AG09309 (cell line): ENCODE measurements at places on chromosomes 12 and 14.
A peak's percentile ranks its signal among the peaks of the same experiment; 100 is the strongest.

DNA sequence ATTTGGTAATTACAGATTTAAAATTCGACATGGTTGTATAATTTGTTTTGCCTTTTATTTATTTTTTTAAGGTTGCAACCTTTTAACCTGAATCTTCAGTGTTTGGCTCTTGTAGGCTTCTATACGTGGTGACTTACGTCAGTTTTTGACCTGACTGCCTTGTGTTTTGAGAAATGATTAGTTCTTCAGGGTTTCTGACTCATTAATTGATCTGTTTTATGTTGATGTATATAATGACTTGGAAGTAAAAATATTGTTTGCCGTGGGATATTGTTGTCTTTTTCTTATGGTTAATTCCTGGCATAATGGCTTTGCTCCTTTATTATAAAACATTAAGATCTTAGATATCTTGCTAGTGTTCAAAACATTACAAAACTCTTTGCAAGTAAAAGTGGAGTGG, 2.5 kb downstream of the RASSF8 start:
- DNase-seq, result no peak

GRCh38 chr12:66405395-66405794, 103.1 kb downstream of the HELB start:
- no peak for DNase-seq

GRCh38 chr12:144650-145284, 69.2 kb downstream of the SLC6A12 start:
- no peak for DNase-seq

- DNase-seq, result no peak
Measured at GRCh38 chr14:65997347-65997746, 488.8 kb upstream of the CCDC196 start.

DNA sequence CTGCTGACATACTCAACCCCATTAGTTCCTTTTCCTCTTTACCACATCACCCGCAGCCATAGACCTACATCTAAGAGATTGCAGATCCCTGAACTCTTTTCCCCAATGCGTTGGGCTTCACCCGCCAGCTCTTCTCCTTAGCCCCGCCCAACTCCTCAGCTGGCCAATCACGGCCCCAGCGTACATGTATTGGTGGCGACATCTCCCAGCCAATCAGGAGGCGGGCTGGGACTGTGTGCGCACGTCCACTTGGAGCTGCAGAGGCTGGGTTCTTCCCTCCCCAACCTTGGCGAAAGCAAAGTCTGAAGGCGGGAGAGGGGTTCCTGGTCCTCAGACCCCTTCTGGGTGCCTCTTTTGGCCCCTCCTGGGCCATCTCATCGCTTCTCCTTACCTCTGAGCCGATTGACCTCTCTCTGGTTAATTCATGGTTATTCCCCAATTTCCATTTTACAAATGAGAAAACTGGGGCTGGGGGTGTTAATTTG, 11.0 kb downstream of the PDE1B start:
- peak; percentile 10 for DNase-seq

DNA sequence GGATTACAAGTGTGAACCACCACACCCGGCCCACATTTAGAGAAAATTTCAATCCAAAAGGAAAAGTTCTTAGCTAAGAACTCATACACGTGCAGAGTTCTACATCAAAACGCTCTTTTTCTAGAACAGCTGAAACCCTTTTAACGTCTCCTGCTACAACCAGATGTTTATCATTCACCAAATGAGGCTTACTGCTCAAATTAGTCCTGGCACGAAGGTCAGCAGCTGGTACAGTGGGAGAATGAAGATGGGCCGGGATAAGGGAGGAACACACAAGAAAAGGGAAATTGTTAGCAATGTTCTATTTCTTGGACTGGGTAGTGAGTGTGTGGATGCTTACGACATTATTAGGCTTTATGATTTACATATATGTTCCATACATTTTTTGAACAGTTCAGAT, 37.2 kb downstream of the PRKAB1 start:
- no peak for DNase-seq

DNA sequence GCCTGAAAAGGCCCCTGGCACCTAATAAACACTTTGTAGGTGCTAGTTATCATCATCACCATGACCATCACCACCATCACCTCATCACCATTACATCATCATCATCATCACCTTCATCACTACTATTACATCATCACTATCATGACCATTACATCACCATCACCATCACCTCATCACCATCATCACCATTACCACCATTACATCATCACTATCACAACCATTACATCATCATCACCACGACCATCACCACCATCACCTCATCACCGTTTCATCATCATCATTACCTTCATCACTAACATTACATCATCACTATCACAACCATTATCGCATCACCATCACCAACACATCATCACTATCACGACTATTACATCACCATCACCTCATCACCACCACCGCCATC, 132.8 kb downstream of the RIMBP2 start:
- DNase-seq, result no peak

DNA sequence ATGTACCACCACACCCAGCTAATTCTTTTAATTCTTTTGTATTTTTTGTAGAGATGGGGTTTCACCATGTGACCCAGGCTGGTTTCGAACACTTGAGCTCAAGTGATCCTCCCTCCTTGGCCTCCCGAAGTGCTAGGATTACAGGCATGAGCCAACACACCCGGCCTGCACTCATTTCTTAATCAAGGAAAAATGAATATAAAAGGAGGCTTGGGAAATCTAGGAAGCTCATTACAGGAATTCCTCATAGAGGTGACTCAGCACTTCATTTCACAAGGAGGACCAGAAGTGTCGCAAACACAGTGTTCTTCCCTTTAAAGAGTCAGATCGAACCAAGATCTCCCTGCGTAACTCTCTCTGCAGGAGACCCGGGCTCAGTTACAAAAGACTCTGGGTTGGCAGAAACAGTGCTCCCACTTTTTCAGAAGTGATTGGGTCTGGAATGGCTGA, 30.3 kb downstream of the NFKBIA start:
- peak; percentile 98 for DNase-seq

GRCh38 chr14:77041881-77042545, 13.5 kb upstream of the IRF2BPL start:
- peak; percentile 87 for DNase-seq

GRCh38 chr12:124387528-124387911, 92.6 kb downstream of the RFLNA start:
- no peak for DNase-seq

- DNase-seq, result no peak
Measured at GRCh38 chr12:103011974-103012763, 54.7 kb downstream of the ASCL1 start.

DNA sequence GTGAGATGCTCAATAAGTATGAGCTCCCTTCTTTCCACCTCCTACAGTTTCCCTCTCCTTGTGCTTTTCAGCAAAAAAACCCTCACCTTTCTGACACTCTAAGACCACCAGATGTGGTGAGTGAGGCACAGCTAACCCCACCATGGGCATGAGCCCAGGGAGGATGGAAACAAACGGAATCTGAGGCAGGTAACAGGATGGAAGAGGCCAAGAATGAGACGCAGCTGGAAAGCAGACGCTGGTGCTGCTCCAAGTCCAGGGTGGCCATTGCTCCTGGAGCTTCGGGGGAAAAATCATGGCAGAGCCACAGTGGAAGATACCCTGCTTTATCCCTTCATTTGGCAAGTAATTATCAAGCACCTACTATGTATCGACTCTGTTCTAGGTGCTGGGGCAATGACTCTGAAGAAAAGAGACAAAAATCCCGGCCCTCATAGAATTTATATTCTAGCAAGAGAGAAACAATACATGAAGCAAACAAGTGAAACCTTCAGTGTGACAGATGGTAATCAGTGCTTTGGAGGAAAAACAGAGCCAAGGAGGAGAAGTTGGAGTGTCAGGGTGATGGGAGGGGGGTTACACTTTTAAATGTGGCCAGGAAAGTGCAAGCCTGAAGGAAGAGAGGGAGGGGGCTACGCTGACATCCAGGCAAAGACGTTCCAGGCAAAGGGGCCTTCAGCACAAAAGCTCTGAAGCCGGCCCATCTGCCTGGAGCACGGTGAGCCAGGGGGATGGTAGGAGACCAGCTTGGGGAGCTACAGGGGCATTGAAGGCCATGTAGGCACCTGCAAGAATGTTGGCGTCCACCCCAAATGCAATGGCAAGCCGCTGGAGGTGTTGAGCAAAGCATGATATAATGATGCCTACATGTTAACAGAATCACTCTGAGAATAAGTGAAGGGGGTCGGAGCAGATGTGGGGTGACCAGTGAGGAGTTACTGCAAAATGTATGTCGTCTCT, 154.2 kb downstream of the DPF3 start:
- DNase-seq, result no peak

DNA sequence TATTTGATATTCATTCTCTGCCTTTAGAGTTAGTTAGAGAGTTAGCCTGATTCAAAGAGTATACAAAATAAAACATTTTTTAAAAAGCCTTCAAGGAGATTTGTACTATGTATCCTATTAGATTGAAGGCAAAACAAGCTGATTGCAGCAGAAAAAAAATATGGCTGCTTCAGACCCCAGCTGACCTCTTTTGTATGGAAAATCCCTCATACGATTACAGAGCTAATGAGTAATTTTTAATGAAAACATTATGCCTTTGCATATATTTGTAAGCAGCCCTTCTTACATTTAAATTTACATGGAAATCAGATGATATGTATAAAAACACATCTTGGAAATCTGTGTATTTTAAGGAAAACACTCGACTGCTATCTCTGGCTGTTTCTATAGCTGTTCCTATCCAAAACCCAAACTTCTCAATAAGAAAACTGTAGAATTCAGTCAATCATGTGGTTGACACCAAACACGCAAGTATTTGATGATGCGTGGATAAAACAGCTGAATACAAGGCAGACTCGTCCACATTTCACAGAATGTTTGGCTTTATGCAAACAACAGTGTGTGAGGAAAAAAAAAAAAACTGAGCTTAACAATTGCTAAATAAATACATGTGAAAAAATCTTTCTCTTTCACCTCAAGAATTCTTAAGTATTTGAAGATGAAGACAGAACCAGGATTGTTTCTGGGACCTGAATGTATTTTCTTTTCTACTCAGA, 275.3 kb downstream of the EGLN3 start:
- no peak for DNase-seq

- DNase-seq, result no peak
Measured at GRCh38 chr12:14275886-14276285, 89.6 kb upstream of the ATF7IP start.

DNA sequence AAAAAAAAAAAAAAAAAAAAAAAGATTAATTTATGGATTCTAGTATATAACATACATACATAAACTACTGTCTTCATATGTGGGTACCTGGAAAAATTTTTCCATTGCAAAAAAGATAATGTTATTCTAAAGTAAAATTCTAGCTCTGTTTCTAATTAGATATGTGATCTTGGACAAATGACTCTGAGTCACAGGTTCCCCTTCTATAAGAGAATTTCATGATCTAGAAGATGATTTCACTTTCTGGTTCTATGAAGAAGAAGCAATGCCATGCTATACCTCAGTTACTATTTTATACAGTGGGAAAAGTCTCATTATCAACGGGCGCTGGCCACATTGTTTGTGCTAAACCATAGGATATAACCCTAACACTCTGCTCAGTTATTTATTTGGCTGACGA, 351.3 kb downstream of the ZFP36L1 start:
- no peak for DNase-seq

DNA sequence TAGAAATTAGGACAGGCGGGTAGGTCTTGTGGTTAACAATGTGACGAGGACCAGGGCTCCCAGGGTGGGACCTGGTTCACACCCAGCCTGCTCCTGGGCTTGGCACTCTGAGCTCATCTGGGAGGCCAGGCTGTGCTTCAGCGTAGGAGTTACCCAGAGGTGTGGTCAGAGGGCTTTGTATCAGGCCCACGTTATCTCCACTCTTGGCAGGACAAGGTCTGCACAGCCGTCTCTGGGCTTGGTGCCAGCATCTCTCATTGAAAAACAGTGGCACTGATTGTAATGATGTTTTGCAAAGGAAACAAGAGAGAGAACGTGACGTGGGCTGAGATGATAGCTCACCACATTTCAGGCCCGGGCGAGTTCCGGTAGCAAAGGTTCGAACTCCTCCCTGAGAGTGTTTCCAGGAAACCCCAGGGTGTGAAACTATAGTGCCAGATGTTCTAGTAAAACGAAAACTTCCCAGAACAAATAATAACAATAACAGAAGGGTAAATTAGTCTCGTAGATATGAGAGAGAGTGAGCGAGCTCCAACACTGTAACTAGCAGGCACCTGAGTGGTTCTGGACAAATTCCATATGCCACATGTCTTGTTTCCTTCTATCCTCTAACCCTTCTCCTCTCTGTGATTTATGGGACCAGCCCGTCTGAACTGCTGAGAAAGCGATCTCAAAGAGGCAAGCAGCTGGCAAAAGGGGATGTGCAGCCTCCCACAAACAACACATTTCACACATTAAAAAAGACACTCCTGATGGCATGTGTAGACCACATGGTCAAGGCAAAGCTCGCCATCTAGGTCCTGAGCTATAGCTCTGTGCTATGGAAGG, 227.3 kb downstream of the KTN1 start:
- no peak for DNase-seq

GRCh38 chr12:42589465-42590329, at the start of gene PRICKLE1:
Gene PRICKLE1 (minus strand): TSS chr12:42589746. CDS start chr12:42472516, 117,230 bp downstream.
- DNase-seq, result no peak

DNA sequence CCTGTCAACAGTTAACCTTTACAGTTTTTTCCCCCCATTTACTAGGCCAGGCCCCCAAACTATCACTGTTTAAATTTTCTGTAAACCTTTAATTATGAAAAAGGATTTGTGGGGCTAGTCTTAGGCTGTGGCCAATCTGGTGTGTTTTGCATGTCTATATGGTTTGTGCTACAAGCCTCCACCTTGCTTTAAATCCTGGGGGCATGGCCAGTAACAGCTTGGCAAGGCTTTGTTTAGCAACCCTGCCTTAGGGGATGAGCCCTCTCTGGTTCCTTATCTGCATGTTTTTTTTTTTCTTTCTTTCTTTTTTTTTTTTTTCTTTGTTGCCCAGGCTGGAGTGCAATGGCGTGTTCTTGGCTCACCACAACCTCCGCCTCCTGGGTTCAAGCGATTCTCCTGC, 102.7 kb downstream of the KCNMB4 start:
- DNase-seq, result no peak

GRCh38 chr12:29944269-29945000, 160.7 kb upstream of the TMTC1 start:
- no peak for DNase-seq

DNA sequence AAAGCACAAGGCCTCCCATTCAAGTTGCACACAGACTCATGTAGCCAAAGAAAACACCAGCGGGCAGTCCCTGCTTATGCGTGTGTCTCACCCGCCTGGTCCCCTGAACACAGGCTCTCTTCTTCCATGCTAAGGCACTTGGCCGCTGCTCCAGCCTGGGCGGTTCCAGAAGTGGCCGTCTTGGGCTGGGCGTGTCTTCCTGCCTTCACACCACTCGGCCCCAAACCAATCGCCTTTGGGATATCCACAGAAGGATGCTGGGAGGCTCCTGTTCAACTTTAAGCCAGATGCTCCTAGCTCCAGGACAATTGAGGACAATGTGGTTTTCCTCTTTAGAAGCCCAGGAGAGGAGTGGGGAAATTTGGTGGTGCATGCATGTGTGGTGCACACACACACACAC, 2.2 kb downstream of the SCARB1 start:
- DNase-seq, result no peak

DNA sequence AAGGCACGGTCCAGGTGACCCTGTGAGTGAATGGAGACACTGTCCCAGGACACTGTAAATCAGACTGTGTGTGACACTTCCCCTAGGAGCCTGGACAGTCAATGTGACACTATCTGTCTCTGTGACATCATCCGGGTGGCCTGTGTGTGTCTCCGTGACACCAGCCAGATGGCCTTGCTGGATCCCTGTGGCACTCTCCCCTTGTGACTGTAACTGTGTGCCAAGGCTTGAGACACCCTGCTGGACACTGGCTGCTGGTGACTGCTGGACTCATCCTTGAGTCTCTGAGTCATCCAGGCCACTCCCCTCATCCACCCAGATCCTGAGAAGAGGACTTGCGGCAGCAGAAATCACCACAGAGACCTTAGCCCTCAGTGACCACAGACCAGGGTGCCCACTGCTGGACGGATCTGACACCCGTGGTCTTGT, 51.6 kb downstream of the MVK start:
- peak; percentile 14 for DNase-seq
